Stimulated activated CD8-positive, alpha-beta memory T cell treated with anti-CD3 and anti-CD28 coated beads, Interleukin-7, amount 100 ng/mL, for 48 hours (primary cell): ENCODE measurements at places on chromosomes 7 and 10.

- no peak for DNase-seq
These were observed 82.4 kb downstream of the PHYHIPL start for GRCh38 chr10:59258890-59259289.

GRCh38 chr10:119687192-119688032, 36.2 kb downstream of the BAG3 start:
- no peak for DNase-seq

- DNase-seq, result no peak
These were observed 44.7 kb downstream of the MYO3A start for GRCh38 chr10:25978771-25979170.

DNA sequence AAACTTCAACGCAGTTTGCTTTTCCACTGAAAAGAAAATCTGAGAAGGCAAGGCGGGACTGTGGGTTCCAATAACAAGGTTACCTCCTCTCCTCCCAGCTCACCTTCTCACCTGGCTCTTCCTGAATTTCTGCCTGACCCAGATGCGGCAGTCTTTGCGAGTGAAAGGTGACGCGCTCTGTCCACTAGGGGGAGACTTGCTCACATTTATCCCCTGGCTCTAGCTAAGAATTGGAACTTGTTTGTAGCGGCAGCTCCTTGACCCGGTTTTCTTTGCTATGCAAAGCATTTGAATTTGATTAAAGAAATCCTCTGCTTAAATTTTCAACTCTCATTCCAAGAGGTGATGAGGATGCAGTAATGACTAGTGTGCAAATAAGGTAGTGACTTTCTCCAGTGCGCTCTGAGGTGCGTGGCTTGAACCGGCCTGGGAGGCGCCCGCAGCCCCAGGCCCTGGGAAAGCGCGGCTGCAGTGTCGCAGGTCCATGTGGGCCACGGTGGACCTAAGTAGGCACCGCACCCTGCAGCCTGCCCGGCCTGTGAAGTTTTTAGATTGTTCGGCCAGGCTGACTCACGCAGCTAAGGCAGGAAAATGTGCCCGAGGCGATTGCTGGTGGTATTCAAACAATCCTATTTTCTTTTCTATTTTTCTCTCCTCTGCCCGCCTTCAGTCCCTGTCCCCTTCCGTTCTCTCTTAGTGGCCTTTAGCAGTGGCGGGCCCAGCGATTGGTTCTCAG, 336.9 kb upstream of the NPSR1 start:
- peak; percentile 17 for DNase-seq

GRCh38 chr7:19118636-19119371, 1.4 kb upstream of the TWIST1 start:
- no peak for DNase-seq

DNA sequence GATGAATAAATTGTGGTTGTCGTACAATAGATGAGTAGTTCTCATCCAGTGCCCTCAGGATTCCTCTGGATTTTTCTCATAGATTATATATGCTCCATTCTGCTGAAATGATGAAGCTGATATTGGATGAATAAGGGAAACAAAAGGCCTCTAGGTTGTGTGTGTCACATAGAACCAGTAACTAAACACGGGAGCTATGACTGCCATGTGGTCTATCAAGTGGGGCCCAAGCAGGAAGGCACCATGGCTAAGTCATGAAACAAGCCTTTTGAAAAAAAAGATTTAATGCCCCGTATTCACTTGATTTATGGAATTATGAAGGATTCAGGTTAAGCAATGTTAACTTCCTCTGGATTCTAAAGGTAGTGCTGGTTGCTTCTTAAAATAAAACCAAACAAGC, 225.1 kb downstream of the TCF7L2 start:
- DNase-seq, result no peak

DNA sequence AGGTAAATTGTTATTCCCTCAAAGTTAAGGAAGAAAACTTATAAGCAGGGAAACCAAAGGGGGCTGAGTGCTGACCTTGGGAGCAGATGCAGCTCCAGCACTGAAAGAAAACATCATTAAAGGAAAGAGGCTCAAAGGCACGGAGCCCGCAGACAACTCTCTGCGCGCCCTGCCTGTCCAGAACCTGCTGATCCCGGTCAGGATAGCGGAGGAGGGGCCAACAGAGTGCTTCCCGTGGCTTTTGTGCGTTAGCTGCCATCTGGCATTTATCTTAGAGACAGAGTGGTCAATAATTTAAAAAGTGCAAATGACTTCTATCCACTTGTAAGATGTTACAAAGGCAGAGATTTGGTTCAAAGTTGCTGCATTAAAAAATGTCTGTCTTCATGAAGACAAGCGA, 162.1 kb downstream of the FANK1 start:
- no peak for DNase-seq

GRCh38 chr10:78700413-78700812, 368.4 kb upstream of the ZMIZ1 start:
- no peak for DNase-seq

DNA sequence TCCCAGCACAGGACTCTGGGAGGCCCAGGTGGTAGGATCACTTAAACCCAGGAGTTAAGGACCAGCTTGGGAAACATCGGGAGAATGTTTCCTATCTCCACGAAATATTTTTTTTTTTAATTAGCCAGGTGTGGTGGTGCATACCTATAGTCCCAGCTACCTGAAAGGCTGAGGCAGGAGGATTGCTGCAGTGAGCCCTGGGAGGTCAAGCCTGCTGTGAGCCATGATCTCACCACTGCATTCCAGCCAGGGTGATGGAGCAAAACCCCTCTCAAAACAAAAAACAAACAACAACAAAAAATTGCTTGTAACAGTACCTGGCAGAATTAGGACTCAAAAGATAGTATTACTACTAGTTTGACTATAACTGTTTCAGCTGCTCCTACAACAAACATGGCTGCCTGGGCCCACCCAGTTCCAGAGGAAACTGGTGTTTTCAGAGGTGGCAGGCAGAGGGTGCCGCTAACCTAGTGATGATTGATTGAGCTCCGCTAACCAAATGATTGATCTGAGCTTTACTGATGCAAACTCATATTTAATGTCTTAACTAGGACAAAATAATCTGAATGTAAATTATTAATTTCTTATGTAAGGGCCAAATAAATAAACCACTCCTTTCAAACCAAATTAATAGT, 57.0 kb downstream of the AP3M1 start:
- DNase-seq, result no peak

DNA sequence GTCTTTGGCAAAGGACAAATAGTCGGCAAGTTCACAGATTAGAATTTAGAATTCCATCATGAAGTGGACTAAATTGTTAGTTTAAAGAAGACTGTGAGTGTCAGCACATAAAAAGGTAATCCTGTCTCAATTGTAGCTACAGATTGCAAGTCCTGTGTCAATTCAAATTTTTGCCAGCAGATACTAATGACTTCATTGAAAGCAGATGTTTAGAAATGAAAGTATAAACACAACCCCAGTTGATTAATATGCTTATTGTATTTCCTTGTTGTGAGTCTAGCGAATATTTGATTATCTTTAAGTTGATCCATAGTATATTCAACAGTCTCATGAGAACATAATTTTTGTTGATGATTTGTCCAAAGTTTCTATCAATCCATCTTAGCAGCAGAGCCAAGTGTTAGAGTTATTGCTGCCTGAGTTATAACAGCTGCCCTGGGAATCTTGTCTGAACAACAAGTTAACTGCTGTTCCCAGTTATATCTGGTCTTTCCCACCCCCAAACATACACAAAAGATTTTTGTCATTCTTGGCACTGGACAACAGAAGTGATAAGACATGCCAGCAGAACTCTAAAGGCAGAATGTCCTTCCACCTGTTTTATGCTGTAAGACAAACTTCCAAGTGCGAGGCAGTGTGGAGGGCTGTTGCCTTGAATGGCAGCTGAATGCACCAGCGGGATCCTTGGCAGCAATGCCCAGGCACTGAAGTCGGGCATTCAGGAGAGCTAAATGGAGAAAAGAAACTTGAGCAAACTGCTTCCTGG, 21.3 kb upstream of the HERPUD2 start:
- no peak for DNase-seq

DNA sequence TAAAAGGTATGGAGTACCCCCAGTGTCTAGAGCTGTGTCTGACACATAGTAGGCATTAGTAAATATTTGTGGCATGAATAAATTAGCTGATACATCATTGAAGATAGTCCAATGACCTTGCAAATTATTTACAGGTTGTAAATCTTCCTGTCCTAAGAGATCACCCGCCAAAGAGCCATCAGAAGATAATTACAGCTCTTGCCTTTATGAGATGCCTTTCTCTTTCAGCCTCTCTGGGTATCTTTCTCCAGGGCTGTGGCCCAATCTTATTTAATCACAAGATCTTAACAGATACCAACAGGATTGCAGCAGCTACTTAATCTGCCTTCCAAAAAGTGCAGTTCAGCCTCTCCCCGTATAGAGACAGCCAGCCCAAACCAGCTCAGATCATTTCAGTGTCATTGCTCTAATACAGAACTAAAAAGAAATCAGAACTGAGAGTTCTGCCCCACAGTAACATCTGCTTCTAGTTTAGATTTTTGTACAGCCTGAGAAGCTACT, 41.5 kb downstream of the MYOF start:
- DNase-seq, result no peak

DNA sequence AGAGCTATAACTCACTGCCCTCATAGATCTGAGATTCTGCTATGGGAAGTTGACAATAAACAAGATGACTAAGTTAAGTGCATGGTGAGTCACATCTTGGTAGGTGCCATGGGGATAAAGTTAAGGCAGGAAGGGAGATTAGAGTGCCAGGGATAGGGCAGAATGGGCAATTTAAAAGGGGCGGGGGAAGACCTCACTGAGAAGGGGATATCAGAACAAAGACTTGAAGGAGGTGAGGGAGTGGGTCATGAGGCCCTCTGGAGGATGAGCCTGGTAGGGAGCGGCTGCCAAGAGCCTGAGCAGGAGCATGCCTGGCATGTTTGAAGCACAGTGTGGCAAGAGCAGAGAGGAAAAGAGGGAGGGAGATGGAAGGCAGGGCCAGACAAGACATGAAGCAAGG, 34.8 kb upstream of the INMT start:
- DNase-seq, result no peak

DNA sequence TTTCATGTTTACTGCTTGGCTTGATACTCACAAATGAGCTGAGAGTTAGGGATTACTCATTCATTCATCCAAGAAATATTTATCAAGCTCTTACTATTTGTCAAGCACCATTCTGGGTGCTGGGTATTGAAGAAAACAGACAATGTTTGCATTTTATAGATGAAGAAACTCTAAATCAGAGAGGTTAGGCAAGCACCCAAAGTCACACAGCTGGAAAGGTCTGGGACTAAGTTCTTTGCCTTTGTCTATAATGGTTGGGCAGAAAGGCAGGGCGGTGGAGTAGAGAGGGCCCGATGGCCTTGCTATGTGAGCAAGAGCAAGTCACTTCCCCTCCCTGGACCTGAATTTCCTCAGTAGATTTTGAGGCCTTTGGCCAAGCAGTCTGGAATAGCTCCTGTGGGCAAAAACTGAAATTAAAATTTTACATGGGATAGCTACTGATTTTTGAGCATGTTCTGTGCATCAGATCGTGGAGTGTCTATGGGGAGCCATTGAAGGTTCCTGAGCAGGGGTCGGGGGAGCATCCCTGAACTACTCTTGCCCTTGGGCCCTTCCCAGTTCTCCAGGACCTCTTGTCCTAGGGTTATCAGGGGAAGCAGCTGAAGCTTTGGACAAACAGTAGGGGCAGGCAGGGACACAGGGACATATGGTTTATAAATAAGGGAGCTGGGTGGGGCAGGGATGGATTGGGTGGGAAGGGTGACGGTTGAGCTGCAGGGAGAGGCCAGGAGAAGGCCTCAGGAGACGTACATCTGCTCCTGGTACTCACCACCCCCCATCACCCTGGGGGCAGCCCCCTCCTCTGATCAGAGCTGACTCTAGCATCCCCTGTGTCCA, 23.3 kb downstream of the AQP1 start:
- DNase-seq, result no peak
